Transverse colon (tissue), 4 donors: ENCODE measurements at places on chromosomes 2 and 18.

- no peak for DNase-seq
Measured at GRCh38 chr2:99811544-99811943, 321.7 kb upstream of the REV1 start.

- DNase-seq: no peak
Measured at GRCh38 chr2:209547726-209548125, 123.9 kb downstream of the MAP2 start.

- DNase-seq: no peak
Measured at GRCh38 chr18:25225151-25225550, 126.8 kb downstream of the ZNF521 start.

DNA sequence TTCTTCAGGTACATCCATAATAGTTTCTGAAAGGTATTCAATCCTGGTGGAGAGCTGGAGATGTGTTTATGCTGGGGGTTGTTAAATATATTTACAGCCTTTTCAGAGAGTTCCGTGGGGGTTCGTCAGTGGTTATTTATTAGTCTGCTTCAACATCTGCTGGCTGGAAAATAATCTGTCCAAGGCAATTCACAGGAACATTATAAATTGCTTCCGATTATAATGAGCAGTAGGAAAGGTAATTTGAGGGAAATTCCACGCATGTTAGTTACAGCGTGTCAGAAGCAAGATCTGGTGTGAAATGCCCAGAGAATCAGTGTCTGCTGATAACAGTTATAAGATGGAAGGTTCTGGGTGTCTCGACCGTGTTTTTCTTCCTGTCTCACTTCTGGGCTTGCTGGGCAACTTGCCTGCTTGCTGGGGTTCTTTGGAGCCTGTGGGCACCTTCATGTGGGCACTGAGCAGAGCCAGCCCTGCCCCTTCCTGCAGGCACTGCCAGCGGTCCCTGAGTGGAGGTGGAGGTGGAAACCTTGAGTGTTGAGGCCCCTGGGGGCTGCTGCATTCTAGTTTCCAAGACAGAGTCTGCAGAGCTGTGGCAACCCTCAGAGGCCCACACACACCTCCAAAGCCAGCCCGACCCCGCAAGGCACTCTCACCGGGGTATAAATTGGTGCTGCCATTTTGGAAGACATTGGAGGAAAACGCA, 185.7 kb downstream of the FAM210A start:
- DNase-seq: no peak

GRCh38 chr2:180555391-180555965, 424.9 kb upstream of the UBE2E3 start:
- DNase-seq: no peak

DNA sequence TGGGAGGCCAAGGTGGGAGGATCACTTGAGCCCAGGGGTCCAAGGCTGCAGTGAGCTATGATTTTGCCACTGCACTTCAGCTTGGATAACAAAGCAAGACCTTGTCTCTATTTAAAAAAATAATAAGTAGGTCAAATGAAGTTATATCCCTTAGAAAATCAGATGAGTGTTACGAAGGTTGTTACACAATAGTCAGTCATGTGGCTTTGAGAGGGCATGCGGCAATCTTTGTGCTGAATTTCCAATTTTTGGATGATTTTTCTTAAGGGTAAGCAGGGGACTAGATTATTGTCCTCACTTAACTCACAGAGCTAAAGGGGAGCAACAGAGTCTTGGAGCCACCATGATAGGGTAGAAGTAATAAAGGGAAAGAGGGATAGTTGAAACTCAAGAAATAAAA, 71.8 kb downstream of the B3GNT2 start:
- no peak for DNase-seq

DNA sequence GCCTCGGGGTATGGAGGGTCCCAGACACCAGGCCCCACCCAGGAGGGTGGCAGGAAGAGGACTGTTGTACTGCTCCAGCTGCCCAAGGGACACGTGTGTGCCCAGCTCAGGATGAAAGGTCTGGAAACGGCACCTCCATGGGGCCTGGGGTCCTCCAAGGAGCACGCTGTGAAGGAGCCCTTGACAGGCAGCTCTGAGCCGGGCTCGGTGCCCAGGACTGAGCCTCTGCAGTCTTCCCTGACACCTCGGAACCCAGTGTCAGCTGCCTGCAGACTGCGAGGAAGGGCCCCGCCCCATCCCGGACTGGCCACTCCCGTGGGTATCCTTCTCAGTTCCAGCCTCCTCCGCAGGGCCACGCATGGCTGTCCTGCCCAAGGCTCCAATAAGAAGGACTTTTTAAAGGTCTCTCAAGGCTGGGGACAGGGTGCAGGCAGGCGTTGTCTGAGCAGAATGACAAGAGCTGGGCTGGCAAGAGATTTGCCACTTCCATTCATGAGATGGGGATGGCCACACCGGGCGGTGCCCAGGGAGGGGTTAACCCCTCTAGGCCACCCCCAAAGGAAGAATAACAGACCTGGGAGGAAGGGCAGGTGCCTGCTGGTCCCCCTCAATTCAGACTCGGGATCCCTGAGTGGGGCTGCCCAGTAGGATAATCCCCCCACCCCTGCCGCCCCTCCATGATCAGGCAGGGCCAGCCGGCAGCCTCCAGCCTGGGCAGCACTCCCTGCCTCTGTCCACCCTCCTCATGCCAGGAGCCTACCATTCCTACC, 8.9 kb downstream of the ECEL1 start:
- DNase-seq: no peak

- DNase-seq: no peak
Measured at GRCh38 chr2:106065268-106065982, 128.7 kb downstream of the UXS1 start.

- DNase-seq: no peak
Measured at GRCh38 chr18:58805467-58806187, 59.0 kb upstream of the ZNF532 start.

DNA sequence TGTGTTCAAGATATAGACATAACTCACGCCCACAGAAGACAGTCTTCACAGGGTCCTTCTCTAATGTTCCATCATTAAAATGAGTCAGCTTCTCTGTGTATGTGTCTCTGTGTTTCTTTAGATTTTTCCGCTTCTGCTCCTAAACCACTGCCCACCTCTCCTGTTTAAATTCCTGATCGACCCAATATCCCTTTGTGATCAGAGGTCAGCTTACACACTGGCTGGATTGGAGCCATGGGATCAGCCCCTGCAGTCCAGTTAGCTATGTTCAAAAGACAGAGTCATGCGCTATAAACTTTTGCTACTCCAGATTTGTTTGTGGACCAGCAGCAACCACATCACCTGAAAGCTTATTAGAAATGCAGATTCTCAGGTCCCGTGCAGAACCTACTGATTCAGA, 229.2 kb downstream of the C1D start:
- no peak for DNase-seq

- no peak for DNase-seq
Measured at GRCh38 chr18:58264840-58265239, 220.8 kb downstream of the NEDD4L start.

DNA sequence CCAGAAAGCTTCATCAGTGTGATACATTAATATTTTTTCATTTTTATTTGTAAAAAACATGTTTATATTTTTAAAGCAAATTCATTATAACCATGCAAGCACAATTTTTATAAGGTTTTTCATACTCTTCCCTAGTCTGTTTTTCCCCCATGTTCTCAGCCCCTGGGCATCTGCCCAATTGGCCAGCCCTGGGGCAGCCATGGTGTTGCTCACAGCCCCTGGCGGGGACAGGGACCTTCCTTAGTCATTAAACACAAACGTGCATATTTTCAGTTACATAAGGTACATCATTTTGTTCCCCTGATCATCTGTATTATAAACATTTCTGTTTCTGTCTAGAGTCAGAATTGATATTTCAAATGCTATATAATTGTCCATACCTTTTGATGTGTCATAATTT, 150.0 kb downstream of the ESCO1 start:
- DNase-seq: no peak

- no peak for DNase-seq
Measured at GRCh38 chr2:196607073-196607472, 32.4 kb upstream of the CCDC150 start.

DNA sequence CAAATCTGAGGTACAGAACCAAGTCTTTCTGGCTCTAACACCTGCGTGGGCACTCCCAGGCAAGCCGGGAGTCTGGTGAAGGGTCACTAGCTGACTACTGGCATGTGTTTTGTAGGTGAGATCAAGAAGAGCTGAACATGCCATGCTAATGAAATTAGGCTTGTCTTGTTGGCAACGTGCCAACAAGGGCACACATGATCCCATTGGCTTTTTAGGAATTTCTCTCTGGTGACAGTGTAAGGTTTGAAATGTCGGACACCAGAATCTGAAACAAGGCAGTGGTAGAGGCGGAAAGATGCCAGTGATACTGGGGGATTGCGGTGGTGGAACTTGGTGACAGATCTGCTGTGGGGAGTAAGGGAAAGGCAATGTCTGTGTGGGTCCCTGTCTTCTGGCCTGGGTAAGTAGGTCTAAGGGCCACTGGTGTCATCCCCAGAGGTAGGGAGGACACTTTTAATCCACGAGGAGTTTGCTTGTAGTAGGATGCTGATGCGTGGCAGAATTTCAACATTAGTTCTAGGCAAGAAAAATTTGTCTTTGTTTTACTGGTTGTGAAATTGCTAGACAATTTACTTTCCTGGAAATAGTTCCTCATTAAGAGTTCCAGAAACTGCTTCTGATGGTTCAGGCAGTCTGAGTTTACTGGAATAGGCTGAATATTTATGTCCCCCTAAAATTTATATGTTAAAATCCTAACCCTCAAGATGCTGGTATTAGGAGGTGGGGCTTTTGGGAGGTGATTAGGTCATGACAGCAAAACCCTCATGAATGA, 52.6 kb upstream of the ACMSD start:
- DNase-seq: no peak

DNA sequence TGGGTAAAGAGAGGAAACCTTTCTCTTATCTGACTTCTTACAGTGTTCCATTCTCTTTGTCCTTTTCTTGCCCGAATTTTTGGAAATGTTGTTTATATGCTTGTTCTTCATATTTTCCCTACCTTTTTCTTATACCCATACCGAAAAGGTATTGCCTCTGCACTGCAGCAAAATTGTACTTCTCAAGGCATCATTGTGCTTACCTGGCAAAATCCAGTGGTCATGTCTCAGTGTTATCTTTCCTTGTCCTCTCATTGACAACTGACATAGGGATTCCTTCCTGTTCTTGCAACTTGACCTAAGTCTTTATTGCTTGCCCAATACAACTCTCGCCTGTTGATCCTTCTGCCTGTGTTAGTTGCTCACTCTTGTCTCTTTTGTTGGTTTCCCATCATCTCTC, 842.2 kb downstream of the CNTNAP5 start:
- no peak for DNase-seq

DNA sequence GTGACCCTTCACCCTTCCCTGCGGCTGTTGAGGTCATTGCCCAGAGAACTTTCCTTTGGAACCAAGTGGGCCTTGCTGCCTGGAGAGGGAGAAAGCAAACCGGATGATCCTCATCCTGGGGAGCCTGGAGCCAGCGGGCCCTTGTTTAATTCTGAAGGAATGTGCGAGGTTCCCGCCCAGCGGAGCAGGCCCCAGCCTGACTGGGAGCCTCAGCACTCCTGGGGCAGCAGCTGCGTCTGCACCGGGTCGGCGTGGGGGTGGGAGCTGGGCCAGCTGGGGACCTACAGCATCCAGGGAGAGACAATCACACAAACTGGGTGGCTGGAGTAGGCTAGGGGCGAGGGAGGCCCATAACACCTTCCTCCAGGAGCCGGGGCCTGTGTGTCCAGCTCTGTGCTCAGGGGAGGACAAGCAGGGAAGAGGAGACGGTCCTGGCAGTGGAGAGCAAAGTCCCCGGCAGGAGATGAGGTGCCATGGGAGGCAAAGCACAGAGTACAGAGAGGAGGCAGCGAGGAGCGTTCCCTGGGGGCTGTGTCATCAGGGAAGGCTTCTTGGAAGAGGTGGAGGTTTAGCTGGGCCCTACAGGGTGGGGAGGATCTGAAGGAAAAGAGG, 61.9 kb upstream of the HAAO start:
- peak; percentile 27 for DNase-seq
